ENCODE measurements at places on chromosomes 7 and 10. TPM values are rescaled to one million over a fixed set of nuclear protein-coding genes. Genes with fewer than 3 reads are reported as not detected.

MUC12 gene
- total RNA-seq, result 0.19 TPM

MMP21 gene
- not detected for total RNA-seq

CLCN1 gene
- total RNA-seq, result not detected

ANTXRL gene
- total RNA-seq, result not detected

ST8SIA6 gene
- not detected for total RNA-seq

CPSF4 gene
- 36.1 TPM for total RNA-seq

NKX2-3 gene
- total RNA-seq, result not detected

OR13A1 gene
- not detected for total RNA-seq

COMMD3 gene
- 42.8 TPM for total RNA-seq

All from regular cardiac myocyte (primary cell).